Fibroblast of skin of right biceps (primary cell): ENCODE measurements at places on chromosomes 6 and 20.
A peak's percentile ranks its signal among the peaks of the same experiment; 100 is the strongest.

DNA sequence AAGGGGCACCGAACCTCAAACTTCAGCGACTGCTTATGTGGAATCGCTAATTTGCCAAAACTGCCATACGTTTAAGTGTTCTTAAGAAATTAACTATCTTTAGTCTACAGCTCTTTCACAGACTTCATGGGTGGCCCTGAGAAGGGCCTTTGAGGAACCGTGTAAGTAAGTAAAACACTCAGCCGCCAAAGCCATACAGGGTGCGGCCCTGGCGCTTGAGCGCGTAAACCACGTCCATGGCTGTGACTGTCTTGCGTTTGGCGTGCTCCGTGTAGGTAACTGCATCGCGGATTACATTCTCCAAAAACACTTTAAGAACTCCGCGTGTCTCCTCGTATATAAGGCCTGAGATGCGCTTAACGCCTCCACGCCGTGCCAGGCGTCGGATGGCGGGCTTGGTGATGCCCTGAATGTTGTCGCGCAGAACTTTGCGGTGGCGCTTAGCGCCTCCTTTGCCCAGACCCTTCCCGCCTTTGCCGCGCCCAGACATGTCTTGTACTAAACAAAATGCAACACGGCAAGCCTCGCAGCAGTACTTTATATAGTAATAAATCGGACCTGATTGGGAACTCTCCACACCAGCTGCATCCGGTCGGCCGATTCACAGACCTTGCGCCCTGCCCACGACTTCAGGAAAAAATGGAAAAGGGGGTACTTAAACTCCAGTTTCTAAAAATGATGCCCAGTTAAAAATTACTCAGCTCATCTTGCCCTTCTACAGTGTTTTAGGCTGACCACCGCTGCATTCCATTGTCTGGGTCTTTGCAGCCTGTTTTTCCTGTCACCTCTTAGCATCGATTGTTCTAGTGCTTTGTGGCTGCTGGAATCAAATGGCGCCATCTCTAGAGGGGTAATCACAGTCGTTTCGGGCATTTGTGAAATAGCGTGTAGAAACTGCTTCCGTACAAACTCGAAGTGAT, 38.9 kb downstream of the OR2B2 start:
- DNase-seq: peak; percentile 95

DNA sequence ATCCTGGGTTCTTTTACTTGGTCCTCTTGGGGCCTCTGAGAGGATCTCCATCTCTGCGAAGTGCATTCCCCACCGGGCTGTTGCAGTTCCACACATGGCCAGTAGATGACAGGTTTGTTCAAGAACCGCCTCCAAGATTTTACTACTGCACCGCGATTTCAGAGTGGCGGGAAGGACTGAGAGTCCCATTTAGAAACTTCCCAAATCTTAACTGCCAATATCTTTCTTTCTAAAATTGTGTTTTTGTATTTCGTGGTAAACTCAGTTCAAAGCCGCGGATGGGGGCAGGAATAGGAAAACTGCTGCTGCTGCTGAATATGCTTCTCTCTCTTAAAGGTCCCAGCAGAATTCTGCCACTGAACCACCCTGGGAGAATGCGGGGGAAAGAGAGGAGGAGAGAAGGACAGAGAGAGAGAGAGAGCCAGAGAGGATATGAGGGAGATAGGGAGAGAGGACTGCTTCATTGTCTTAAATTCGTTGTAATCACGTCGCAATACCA, 8.6 kb upstream of the BTNL2 start:
- DNase-seq: peak; percentile 82

GRCh38 chr6:5211492-5211891, 49.3 kb downstream of the LYRM4 start:
- DNase-seq: no peak

DNA sequence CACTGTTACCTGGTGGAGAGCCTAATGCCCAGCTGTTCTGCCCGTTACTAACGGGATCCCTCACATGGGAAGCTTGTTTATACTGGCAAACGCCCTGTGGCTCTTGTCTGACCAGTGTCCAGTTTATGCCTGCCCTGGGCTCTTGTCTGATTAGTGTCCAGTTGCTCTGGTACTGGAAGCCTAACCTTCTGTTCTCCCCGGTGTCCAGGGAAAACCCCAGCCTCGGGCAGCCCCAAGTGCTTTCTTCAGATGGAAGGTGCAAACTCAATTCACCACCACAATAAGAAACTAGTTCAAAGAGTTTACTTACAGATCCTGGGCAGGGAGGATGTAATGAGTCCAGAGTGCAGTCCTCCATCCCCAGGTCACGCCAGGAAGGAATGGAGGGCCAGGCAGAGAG, 148.4 kb downstream of the TBXT start:
- no peak for DNase-seq

DNA sequence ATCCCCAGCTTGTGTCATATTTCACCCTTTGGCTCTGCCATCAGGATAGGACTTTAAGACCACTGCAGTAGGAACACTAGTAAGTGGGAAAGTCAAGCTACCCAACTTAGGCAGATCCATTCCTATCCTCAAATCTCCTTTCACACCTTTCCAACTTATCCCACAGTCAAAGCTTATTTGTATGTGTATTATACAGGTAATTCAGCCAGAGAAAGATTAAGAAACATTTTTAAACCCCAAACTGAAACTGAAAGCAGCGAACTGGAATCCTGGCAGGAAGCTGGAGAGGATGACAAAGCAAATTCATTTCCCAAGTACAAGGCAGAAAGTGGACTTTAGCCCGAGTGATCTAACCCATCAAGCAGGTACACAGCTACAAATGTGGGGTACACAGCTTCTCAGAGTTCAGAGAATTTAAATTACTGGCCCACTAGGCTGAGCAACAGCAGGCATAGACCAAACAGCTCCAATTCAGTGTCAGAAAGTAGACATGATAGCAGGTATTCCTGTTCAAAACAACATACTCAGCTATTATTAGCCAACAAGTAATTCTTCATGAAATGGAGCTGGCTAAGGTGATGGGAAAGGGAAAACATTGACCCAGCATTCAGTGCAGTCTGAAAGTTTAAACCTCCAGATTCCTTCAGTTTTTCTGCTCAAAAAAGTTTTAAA, 39.1 kb downstream of the ILRUN start:
- DNase-seq: peak; percentile 80

DNA sequence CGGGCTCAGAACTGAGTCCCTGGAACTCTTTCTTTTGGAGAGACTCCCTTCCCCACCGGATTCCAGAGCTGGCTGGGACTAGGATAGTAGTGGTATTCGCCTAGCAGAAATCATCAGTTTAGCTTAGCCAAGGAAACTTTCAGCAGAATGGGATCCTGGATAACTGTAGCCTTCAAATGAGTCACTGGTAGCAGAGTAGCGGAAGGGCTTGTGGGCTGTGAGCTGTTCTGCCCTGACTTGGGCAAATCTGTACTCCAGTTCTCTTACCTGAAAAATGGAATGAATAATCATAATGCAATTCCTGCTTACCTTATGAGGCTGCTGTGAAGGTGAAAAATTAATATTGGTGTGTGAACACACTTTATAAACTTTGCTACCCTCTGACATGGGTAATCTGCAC, 244.3 kb upstream of the CHD6 start:
- DNase-seq: no peak

- DNase-seq: no peak
Observed at GRCh38 chr6:12417191-12417590, 127.0 kb downstream of the EDN1 start.

DNA sequence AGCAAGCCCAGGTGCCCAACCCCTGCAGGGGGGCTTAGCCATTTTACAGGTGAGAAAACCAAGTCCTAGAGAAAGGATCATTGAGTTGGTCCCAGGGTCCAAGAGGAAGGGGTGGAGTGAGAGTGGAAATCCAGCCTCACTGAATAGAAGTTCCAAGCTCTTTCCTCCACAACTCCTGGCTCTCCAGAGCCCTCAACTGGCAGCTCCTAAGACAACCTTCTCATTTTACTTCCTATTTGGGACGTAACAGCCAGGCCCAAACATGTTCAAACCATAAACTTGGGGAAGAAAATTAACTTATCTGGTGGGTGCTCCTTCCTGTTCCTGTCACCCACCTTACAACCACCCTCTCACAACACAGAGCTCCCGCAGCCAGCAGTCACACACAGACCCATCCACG, 57.9 kb downstream of the PRND start:
- DNase-seq: no peak

GRCh38 chr6:107563694-107564588, 74.0 kb downstream of the SOBP start:
- DNase-seq: no peak

GRCh38 chr20:43389211-43389610, 68.5 kb upstream of the SRSF6 start:
- DNase-seq: peak; percentile 17

- no peak for DNase-seq
Observed at GRCh38 chr6:159862103-159862502, 28.7 kb upstream of the MAS1 start.

DNA sequence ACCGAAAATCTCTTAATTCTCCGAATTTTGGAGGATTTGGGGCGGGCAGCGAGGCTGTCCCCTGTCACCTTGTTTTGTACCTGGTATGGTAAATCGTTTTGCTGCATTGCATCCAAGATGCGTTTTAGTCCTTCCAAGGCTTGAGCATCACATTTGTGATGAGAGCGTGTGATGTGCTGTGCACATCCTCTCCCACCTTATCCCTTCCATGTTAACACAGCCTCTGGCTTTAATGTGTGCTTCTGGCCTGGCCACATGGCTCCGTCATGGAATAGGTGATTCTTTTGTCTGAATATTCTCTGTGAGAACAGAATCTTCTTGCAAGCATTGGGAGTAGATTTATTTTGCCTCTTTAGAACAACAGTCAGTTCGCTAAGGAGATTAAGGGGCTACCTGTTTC, 763 bp downstream of the TMEM14A start:
- DNase-seq: no peak

- peak; percentile 72 for DNase-seq
Observed at GRCh38 chr6:160992061-160992979, 751 bp downstream of the MAP3K4 start.

GRCh38 chr20:33908336-33908735, 85.4 kb upstream of the RALY start:
- peak; percentile 47 for DNase-seq

DNA sequence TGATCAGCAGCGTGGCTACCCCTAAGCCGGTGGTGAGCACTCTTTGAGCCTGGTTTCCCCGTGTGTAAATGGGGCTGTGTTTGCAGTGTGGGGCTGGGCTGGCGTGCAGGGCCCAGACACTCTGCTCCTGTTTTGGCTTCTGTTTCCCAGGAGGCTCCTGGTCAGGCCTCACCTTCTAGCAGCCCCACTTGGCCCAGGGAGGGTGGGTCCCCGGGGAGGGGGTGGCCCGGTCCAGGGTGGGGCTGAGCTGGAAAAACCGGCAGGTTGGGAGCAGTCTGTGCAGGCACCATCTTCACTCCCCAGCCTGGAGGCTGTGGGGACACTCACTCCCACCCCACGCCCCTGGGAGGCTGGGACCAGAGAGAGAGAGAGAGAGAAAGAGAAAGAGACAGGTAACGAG, 25.3 kb downstream of the CEBPB start:
- no peak for DNase-seq

DNA sequence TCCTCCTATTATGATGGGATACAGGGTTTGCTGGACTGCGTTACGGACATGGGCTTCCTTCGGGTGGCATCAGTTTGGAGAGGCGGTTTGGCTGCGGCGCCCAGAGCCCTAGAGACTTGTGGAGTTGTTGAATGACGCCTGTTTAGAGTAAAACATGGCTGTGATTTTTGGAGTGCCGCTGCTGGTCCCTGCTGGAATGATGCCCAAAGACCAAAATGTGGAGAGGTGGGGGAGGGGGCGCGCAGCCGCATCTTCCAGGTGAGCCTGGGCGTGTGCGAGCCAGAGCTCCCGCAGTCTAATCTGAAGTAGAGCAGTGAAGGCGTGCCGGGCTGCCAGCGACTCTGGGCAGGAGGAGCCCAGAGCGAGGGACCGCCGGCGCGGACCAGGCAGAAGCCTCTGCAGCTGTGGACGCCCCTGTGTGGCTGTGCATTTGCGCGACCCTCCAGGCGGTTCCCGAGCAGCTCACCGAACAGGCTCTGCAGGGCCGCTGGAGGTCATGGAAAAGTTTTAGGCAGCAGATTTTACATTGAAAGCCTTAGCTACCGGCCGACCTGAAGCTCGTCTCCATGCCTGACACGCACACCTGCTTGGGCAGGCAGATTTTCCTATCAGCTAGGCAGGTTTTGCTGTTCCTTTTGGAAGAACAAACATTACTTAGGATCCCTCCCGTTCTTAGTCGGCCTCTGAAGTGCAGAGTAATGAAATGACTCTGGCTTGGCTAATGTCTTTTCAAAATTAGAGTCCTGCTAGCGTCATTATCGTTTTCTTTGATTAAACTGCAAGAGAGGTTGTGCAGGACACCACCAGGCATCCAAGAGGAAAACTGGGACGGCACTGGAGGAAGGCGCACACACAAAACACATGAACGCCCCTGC, 298.2 kb downstream of the PHACTR1 start:
- no peak for DNase-seq

DNA sequence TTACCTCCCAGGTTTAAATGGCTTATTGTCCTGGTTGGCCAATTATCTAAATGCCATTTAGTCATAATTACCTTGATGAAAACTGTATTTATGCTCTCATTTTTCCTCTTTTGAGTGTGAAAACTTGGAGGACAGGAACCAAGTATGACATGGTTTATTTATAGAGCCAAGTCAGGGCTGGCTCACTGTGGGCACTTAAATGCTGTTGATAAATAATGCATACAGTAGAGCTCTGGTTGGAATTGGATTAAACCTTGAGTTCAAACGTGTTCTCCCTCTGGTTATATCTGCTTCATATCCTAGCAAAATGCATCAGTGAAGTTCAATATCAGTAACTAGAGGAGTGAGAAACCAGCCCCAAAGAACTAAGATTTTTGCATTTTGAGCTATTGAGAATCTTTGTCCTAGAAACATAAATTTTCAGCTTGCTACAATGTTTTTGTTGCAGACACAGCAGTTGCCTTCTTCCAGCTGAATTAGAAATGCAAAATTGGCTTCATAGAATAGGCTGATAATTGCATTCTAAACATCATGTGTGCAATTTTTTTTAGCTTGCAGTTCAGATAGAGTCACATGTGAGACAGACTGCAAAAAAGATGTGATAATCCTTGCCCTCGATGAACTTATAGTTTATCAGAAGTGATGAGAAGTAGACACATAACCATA, 255.8 kb downstream of the BTBD3 start:
- no peak for DNase-seq

GRCh38 chr20:13786143-13786828, 1.5 kb downstream of the NDUFAF5 start:
- no peak for DNase-seq

DNA sequence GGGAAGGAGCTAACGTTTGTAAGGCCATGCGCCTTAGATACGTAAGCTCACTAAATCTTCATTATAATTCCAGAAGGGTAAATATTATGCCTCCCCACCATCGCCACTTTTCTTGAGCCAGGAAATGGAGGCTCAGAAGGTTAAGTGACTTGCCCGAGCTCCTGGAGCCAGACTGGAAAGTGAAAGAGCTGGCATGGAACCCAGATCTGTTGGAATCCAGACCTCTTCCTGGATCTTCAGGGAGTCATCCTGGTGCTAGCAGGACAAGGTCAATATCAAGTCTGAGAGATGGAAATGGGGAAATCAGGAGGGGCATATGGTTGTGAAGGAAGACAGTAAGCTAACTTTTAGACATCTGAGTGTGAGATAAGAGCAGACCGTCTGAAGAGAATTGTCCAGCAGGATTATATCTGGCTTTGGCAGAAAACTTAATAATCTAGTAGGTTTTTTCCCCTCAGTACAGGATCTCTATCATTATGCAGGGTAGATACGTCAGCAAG, 6.2 kb downstream of the TMEM200A start:
- DNase-seq: no peak

- peak; percentile 33 for DNase-seq
Observed at GRCh38 chr20:10280018-10280908, 61.6 kb downstream of the SNAP25 start.
